ENCODE measurements at places on chromosomes 5 and 9.

DNA sequence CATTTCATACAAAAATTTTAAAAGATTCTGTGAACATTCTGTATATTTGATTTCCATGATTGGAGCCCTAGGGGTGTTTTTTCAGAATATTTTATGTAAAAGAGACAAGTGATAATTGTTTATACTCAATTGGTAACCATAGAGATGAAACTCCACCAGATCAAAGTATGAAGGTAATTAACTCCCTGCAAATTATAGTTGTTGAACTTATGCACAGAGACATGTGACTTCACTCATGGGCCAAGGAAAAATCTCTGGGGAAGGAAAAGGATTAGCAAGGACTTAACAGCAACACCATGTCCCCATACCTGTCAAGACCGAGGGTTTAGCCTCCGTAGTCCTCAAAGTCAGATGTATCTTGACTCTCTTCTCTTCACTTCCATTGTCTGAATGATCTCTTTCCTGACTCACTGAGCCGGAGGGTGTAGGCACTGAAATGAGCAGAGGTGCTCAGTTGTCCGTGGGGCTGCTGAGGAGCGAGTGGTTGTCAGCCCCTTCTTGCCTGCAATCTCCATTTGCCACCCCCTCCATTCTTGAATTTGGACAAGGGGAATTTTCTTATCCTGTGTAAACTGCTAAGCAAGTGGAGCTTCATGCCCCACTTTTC is 17.5 kb upstream of the CXCL14 start:
- DNase-seq = no peak

GRCh38 chr5:153816870-153817269 is 221.8 kb downstream of the FAM114A2 start:
- no peak for DNase-seq

DNA sequence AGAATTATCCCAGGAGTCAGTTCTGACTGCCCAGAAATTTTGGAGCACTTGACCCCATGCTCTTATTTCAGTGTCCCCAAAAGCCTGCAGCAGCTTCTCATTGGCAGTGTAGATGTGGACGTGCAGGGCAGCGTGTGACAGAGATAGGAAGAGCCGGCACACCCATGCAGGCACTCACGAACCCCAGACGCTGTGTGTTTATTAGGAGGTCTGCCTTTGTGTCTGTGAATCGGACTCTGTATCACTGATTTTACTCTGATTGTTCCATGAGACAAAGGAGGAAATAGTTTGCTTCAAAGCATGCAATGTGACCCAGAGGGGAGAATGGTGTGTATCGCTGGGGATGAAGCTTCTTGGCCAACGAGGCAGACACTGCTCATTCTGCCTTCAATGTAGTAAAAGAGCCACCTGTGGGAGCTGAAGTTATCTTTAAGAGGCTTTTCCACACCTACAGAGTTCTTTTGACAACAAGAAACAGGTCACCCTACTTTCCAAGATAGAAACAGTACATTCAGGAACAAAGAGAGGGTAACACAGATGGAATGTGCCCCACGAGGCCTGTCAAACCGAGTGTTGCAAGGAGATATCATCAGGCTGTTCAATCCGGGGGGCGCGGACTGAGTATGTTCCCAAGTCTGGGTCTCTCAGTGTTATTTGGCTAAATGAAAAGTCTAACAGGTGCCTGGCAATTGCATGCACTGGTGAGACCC is 224.0 kb downstream of the NTRK2 start:
- DNase-seq = no peak

GRCh38 chr9:120965344-120966012 is 38.9 kb upstream of the TRAF1 start:
- no peak for DNase-seq

GRCh38 chr9:109383947-109384346 is 63.1 kb upstream of the EPB41L4B start:
- DNase-seq = no peak

DNA sequence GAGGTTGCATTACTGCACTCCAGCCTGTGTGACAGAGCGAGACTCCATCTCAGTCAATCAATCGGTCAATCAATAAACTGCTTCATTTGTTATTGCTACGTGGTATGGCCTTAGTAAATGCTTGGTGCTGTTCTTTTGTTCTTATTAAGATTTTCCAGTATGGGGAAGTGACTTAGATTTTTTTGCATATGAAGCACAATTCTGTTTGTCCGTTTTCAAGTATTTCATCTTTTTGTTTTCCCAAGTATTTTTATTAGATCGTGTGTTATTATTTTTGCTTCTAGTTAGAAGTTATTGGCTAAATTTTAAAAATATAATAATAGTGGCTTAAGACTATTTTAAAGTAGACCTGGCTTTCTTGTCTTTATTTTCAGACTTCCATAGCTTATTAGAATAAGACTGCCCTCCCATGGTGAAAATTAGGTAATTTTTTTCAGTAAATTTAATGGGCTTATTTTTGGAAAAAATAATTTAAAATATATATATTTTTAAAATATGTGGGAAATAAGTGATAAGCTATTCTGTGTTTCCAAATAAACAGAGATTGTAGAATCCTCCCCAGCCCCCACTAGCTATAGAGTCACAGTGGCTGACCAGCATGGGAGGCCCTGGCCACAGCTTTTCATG is 14.7 kb upstream of the OMD start:
- DNase-seq = no peak

GRCh38 chr5:68911840-68912690 is 181.7 kb upstream of the SLC30A5 start:
- DNase-seq = no peak

DNA sequence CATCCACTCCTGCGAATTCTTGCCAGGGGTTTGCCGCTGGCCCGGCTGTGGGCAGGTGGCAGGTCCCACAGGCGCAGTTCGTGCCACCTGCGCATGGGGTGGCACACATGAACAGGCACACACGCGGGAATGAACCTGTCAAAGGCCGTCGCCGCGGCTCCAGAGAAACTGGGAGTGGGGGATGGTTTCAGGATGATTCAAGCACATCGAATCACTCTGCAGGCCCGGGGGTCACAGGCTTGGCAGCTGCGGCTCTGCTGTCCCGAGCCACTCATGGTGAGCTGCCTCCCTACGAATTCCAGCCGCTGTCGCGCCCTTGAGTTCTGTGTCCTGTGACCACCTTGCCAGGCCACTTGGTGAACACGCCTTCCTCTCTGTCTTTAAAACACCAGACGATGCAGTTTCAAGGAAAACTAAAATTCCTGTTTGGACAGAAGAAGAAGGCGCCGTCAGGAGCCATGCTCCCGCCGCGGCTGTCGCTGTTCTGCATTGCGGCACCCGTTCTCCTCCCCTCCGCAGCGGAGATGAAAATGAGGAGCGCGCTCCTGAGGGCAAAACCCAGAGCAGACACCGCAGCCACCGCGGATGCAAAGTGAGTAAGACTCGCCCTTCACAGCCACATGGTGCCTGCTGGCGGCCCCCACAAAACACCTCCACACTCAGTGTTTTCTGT is 15.4 kb upstream of the EXOC3 start:
- no peak for DNase-seq

DNA sequence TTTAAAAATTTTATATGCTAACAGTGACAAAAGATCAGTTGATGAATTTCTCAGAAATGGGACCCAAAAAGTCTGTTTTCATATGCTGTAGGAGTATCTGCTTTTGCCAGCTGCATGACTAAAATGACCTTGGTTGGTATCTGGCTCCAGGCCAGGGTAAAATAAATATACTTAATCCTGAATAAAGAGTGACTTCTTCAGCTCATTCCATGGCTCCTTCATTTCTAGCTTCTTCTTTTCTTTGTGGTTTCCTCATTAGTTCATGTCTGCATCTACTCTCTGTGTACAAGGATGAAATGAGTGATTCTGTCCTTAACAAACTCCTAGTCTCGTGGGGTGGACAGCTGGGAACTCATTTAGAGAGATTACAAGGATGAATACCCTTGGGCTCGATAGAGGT is 36.0 kb downstream of the RCL1 start:
- DNase-seq = no peak

GRCh38 chr5:78765116-78765515 is 116.5 kb upstream of the LHFPL2 start:
- DNase-seq = no peak

DNA sequence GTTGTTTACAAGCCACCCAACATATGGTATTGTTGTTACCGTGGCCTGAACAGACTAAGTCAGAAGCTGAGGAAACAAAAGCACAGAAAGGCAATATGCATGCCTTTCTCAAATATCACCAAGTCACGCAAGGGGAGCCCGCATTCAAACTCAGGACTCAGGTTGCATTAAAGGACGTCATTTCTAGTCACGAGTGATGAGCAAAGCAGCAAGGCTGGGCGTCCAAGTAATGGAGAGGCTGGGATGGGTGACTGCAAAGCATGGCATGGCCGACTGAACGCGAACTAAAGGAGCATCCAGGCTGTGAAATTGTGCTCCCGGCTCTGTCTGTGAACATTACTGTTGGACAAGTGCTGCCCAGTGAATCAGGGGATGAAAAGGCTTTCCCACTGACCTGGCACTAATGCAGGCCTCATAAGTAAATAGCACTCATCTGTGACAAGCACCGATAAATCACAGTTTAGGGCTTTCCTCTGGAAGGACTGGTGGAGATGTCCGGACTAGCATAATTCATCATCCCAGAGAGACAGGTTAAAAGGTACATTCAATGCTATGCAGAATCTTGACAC is 202.8 kb downstream of the SPOCK1 start:
- no peak for DNase-seq

DNA sequence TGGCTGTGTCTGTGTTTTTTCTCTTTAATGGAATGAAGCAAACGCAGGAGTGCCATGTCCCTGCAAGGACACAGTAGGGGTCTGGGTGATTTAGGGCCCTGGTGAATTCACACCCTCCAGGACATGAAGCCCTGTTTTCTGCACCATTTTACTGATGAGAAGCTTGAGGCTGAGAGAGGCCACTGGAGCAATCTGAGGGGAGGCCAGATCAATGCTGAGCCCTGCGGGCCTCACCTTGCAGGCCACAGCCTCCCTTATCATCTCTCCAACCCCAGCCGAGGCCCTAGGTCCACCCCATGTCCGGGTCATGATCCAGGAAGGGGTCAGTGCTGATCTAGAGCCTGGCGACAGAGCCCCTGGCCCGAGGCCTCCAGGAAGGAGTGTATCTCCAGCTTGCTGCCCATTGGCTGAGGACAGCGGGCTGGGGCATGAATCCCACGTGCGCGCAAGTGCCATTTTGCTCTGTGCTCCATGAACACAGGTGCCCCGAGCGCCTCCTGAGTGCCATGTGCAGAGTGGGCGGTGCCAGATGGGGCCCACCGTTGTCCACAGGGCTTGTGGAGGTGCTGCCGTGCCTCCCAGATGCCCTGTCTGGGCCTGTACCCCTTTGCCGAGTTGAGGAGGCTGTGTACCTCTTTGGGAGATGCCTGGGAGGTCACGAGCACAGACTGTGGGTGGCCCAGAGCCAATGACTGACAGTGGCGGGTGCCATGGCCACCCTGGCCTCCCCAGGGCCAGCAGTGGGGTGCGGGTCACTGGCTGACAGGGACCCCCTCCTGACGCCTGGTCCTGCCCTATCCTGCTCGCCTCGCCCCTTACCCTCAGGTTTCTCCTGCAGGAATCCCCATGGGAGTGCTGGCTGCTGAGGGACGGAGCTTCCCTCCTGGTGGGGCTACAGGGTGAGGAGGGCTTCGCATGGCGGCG is 32.3 kb upstream of the LPCAT1 start:
- no peak for DNase-seq

DNA sequence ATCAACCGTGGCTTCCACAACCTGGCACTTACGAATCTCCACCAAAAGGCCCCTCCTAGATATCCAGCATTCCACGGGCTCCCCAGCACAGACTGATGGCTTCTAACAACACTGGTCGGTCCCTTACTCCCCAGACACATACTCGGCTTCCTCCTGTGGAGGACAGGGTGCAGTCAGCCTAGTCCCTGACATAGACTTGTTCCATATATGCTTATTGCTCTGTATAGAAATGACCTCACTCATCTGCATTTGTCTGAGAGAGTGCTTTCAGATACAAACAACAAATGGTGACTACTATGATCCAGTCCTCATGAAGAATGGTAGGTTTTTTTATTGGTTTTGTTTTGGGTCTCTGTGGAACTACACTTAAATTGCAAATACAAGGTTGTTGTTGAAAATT is 72.4 kb downstream of the TMEM215 start:
- DNase-seq = no peak

- DNase-seq = no peak
Measured at GRCh38 chr5:84885485-84886258, 501.0 kb upstream of the EDIL3 start.

- no peak for DNase-seq
Measured at GRCh38 chr5:147234825-147235635, at the start of gene STK32A. Gene STK32A, plus strand, starts transcription at chr5:147235026. Its CDS starts 4,609 bp downstream, at chr5:147239635.

DNA sequence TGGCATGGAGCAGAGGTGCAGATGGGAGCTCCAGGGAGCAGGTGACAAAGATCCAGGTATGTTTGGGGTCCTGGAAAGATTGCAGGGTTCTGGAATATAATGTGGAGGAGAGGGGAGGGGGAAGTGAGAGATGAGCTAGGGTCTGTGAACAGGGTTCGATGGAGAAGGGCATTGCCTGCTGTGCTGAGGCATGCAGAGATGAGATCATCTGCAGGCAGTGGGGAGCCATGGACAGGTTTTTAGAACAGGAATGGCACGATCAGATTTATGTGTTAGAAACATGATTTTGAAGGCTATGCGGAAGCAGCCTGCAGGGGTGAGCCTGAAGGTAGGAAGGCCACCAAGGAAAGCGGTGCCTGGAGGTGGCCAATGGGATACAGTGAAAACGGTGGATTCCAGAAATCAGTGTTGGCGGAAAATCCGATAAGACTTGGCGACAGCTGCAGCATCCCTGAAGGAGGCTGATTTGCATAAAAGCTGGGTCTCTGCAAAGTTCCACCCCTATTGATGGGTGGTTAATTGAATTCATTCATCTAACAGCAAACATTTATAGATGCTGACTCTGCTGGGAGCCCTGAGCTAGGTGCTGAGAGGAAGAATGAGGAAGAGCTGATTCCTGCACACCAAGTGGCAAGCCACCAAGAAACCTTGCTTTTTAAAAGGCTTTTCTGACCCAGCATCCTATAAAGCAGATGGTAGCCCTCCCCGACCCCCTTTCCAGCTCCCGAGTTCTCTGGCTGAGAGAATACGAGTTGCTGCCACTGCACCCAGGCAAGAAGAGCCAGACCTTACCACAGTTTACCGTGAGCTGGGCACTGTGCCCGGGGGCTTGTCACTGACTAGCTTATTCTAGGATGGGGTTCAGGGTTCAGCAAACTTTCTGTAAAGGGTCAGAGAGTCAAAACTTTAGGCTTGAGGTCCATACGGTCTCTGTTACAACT is 139.2 kb upstream of the SMIM23 start:
- DNase-seq = no peak

- DNase-seq = no peak
Measured at GRCh38 chr9:16680975-16681651, 189.4 kb downstream of the BNC2 start.

GRCh38 chr5:154595662-154596061 is 117.6 kb upstream of the HAND1 start:
- no peak for DNase-seq

DNA sequence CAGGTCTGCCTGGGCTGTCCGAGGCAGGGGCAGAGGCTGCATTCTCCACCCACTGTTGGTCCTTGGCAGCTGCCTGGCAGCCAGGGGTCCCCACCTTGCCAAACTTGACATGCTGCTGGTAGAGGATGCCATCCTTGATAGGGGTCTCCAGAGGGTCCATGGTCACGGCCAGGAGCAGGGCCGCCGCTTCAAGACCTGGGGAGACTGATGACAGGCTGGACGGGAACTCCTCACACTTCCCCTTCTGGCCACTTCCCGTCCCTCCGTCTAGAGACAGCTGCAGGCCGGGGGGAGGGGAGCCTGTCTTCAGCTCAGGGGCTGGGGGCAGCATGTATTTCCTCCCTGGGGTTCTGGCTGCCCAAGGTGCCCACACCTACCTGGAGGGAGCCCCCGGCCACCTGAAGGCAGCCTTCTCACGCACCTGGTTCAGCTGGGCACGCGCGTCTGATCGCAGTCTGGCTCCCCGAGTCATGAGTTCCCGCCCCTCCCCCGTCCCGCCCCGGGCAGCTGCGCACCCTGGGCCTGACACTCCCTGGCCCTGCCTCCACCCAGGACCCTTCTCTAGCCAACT is at the start of gene DOK3:
Gene DOK3, minus strand, starts transcription at position 446 of the 571 bp plus-strand sequence. Its CDS starts 286 bp downstream, at position 160.
- DNase-seq = no peak
